ENCODE measurements at places on chromosomes 4 and X.
A peak's percentile ranks its signal among the peaks of the same experiment; 100 is the strongest.

GRCh38 chr4:22170353-22170752 is 221.8 kb upstream of the KCNIP4 start:
- no peak for DNase-seq

- DNase-seq: no peak
Observed at GRCh38 chr4:150942539-150942938, 72.5 kb downstream of the LRBA start.

GRCh38 chrX:101617211-101618191 is at the start of gene ARMCX6:
Gene ARMCX6 (minus strand): TSS chrX:101618000. CDS start chrX:101616620, 1,380 bp downstream.
- peak; percentile 79 for DNase-seq

- peak; percentile 76 for DNase-seq
Observed at GRCh38 chr4:148445071-148445859, 3.1 kb upstream of the NR3C2 start.

DNA sequence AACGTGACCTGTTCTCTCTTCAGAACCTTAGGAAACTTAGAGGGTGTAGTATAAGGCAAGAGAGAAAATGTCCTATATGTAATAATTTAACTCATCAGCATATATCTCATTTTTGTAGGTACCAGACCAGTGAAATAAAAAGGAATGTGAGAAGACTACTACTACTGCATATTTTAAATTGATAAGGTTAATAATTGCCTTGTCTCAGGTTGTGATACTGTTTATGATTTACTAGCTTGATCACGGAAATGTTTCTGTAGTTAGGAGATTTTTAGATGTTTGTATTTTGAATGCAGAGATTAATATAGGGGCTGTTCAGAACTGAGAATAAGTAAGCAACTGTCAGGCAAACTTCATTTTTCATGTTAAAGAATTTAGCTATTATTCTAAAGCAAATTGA is 1563.4 kb downstream of the C4orf33 start:
- no peak for DNase-seq

GRCh38 chr4:76704133-76704881 is 193.6 kb downstream of the SOWAHB start:
- no peak for DNase-seq

DNA sequence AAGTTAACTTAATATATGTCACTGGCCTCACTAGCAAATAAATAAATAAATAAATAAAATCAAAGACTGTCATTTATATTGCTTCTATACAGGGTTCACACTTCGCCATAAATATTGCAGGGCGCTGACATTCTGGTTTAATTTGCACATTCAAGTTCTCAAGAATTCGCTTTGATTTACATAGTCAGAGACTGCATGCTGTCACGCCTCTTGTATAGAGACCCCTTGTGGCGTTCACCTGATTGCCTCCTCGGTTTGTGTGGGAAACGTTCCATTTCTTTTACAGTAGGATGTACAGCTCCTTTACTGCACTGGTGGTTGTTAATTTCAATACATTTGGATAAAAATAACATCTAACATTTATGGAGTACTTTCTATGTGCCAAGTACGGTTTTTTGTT is 71.3 kb upstream of the ADGRG2 start:
- no peak for DNase-seq

GRCh38 chrX:40085102-40085551 is 12.6 kb downstream of the BCOR start:
- no peak for DNase-seq

DNA sequence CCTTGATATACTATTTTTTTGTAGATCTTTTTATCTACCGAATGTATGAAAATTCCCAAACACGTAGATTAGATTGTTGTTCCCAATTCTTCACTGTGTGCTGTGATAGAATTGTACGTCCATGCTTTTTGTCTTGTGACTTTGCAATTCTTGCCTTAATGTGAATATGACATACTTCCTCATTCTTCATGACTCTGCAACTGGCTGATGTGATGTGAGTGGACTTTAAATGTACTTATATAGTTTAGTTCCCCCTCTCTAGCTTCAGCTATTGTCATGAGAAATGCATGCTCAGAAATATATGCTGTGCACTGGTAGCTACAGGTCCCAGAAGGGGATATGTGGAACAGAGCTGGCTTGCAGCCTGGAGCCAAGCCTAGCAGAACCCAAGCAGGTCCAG is 89.4 kb downstream of the FTHL17 start:
- no peak for DNase-seq

GRCh38 chrX:15680401-15680800 is 15.8 kb upstream of the CLTRN start:
- DNase-seq: no peak

- DNase-seq: no peak
Observed at GRCh38 chr4:174394915-174395314, 111.2 kb downstream of the CEP44 start.

- DNase-seq: peak; percentile 60
Observed at GRCh38 chrX:42943051-42943974, 165.3 kb upstream of the PPP1R2C start.

GRCh38 chrX:128619490-128619889 is 567.3 kb upstream of the ACTRT1 start:
- no peak for DNase-seq

DNA sequence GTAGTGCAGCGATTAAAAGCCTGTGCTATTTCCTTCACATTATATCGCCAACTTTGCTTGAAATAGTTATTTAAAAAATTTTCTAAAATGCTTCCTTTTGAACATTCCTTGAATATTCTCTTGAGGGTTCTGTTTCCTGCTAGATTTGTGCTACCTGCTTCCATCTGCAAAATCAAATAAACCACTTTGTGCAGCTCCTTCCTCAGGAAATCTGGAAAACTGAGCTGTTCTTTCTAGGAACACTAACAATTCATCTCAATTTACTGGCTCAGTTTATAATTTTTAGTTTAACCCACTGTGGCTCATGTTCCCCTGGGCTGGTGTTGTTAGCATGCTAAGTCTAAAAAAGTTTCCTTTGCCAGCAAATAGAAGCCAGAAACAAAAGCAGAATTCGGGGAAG is 88.1 kb upstream of the LCORL start:
- DNase-seq: no peak

DNA sequence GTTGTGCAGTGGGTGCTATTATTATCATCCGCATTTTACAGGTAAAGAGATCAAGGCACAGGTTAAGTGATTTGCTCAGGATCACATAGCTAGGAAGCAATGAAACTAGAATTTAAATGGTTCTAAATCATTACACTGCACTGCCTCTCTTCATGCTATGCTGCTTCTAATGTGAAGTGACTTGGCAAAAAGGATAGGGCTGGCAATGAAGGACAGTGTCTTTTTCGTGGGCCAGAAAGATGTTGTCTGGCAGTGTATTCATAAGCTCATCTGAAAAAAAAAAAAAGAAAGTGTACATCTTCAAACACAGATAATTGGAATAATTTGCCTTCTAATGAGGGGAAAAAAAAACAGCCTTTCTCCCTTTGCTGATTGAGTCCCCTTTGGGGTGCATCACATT is 132.2 kb upstream of the FUNDC1 start:
- DNase-seq: no peak

- no peak for DNase-seq
Observed at GRCh38 chrX:39749135-39749534, 348.6 kb downstream of the BCOR start.

- no peak for DNase-seq
Observed at GRCh38 chrX:51798701-51799100, 55.5 kb downstream of the GSPT2 start.

DNA sequence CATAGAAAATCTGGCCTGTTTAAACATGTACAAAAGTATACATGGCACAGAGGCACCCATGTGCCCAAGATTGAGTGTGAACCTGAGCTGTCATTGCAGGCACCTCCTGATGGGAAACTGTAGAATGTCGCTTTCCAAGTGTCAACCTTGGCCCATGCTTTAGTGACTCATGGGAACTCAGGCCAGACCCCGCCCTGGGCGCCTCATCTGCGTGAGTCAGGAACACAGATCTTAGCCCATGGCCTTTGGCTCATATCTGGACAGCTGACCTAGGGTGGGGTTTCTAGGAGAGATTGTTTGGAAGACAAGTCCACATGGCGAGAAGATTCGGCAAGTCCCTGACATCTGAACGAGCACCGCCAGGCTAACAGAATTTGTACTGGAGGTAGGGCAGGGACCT is 50.0 kb downstream of the CYTL1 start:
- DNase-seq: no peak

DNA sequence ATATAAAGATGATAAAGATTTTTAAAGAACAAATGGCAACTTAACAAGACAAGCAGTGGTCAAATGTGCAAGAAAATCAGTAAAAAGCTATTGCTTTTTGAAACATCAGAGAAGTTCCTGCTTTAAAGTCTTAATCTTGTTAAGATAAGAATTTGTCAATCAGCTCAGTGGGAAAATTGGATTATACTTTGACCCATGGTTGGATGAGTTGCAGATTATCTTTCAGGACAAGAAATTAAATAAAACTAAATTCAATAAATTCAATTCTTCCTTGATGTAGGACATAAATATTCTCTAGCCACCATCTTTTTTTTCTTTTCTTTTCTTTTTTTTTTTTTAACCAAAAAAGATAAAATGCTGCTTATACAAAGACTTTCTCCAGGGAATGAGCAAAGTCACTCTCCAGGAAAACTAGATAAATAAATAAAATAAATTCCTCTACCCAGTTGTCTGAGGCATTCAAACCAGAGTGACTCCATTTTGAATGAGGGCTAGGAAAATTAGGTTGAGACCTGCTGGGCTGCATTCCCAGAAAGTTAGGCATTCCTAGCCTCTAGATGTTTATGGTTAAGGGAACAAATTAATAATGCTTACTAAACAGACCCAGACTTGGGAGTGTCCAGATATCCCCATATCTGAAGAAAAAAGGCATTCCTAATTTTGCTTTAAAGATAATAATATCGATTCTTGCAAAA is 211.2 kb downstream of the SNCA start:
- no peak for DNase-seq

GRCh38 chr4:7186516-7187167 is 5.7 kb upstream of the SORCS2 start:
- DNase-seq: no peak

Data from CD4-positive, alpha-beta T cell treated with Interleukin-1 beta for 1 hour (primary cell).